ENCODE measurements at places on chromosomes 2 and 18. TPM values are rescaled to one million over a fixed set of nuclear protein-coding genes. Genes with fewer than 3 reads are reported as not detected.

The FSHR gene
- total RNA-seq = not detected

- DNase-seq = peak; percentile 25
- H3K27me3 ChIP-seq = no peaks in the 10 kb centered on the region
- no peak overlapping the region for H3K27ac ChIP-seq
- H3K4me1 ChIP-seq = no peaks in the 10 kb centered on the region
- H3K4me3 ChIP-seq = no peak overlapping the region
- H3K36me3 ChIP-seq = no peaks in the 10 kb centered on the region
Measured at GRCh38 chr18:8359076-8359475, 250.2 kb upstream of the RAB12 start.

GRCh38 chr2:54360055-54360792 is 95.9 kb upstream of the SPTBN1 start:
- H3K27me3 ChIP-seq = no peaks in the 10 kb centered on the region
- H3K4me1 ChIP-seq = no peaks in the 10 kb centered on the region
- no peak for DNase-seq
- peak overlapping the region; percentile 40 for H3K27ac ChIP-seq
- no peak overlapping the region for H3K4me3 ChIP-seq

The TDRD15 gene
- total RNA-seq = not detected

- H3K27ac ChIP-seq = no peak overlapping the region
- H3K4me1 ChIP-seq = no peaks in the 10 kb centered on the region
- DNase-seq = no peak
- no peak overlapping the region for H3K4me3 ChIP-seq
- H3K36me3 ChIP-seq = no peaks in the 10 kb centered on the region
- no peaks in the 10 kb centered on the region for H3K27me3 ChIP-seq
Measured at GRCh38 chr18:67876871-67877270, 360.4 kb upstream of the DSEL start.
